ENCODE measurements at places on chromosomes 16 and 17.

DNA sequence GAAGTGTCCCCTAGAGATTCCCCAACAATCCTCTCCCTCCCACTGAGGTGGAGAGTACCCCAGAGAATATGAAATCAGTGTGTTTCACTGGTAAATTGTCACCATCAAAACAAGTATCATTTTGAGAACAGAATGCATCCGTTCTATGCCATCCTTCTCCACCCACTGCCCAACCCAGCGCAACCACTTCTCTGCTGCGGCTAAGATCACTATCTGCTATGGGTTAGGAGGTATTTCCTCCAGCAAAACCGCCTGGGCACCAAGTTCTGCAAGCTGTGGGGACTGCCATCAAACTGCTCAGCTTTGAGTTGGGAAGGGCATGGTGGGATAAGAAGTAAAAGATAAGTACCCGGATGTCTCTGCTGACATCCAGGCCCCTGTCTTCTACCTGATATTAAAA lies 24.4 kb downstream of the CNTNAP1 start:
- DNase-seq: no peak

DNA sequence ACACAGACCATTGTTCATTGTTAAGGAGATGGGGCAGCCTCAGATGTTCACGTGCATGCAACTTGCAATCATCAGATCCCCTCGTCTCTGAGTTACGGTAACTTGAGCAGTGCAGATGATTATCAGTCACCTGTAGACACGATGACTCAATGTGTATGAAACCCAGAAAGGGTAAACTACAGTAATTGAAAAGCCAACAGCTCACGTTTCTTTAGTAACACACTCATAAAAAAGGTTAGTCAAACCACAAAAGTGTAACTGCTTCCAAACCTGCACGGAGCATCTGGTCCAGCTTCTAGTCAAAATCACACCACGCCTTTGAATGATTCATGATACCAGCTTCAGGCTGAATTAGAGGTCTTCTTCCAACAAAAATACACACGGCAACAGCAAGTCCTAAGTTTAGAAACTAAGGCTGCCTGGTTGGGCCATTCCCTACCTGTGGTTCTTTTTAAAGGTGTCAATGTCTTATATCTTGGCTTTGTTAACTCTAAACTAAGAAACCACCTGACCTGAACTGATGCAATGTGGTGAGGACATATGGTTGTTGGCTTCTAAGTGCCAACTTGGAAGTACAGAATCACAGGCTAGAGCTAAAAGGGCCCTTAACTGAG lies 32.3 kb downstream of the GRB7 start:
- peak; percentile 67 for DNase-seq

DNA sequence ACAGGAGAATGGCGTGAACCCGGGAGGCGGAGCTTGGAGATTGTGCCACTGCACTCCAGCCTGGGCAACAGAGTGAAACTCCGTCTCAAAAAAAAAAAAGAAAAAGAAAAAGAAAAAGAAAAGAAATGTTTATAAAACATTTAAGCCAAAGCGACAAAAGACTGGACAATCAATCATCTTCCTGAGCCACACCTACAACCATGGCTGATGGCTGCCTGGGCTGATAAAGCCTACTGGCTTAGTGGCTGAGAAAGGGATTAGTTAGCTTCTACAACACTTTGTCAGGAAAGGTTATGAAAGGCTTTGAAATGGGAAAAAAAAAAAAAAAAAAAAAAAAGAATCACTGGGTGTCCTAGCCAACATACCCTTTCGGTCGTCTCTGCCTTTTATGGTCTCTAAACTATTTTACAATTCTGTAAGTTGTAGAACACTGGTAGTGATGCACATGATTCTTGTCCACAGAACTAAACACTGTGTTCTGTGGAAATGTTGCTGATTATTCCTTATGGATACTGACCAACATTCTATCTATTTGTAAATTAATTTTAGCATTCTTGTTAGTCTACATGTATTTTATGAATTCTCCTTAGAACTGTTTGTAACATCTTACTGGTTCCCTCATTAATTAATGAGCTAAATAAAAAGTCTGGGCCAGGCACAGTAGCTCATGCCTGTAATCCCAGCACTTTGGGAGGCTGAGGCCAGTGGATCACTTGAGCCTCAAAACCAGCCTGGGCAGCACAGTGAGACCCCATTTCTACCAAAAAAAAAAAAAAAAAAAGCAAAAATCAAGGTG lies 45.5 kb downstream of the ZZEF1 start:
- DNase-seq: no peak

DNA sequence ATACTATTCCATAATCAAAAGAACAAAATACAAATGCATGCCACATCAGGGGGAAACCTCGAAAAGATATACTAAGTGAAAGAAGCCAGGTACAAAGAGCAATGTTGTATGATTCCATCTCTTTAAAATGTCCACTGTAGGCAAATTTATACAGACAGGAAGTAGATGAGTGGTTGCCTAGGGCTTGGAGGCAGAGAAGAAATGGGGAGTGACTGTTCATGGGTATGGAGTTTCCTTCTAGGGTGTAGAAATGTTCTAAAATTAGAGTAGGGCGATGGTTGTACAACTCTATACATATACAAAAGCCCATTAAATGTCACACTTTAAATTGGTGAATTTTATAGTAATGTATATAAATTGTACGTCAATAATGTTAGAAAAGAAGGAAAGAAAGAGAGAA lies 128.1 kb downstream of the MAF start:
- DNase-seq: no peak

DNA sequence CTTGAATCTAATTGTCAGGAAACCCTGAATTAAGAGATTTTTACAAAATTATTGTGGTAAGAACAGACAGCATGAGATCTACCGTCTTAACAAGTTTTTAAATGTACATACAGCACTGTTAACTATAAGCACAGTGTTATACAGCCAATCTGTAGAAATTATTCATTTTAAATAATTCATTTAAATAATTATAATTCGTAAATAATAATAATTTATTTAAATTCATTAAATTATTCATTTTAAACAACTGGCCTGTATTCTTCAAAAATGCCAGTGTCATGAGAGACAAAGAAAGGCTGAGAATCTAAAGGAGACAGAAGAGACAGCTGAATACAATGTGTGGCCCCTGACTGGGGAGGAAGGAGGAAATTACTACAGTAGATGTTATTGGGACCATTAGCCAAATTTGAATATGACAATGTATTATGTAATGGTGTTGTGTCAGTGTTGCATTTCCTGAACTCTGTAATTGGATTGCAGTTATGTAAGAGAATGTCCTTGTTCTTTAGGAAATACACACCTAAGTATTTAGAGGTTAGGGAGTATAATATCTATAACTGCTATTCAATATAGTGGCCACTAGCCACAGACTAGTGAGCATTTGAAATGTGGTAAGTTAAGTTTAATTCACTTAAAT lies 2.3 kb downstream of the RSAD1 start:
- no peak for DNase-seq
